Activated CD8-positive, alpha-beta memory T cell treated with anti-CD3 and anti-CD28 coated beads, Interleukin-2, amount 50 U/mL, for 4 hours (primary cell): ENCODE measurements at places on chromosomes 16 and 17.

DNA sequence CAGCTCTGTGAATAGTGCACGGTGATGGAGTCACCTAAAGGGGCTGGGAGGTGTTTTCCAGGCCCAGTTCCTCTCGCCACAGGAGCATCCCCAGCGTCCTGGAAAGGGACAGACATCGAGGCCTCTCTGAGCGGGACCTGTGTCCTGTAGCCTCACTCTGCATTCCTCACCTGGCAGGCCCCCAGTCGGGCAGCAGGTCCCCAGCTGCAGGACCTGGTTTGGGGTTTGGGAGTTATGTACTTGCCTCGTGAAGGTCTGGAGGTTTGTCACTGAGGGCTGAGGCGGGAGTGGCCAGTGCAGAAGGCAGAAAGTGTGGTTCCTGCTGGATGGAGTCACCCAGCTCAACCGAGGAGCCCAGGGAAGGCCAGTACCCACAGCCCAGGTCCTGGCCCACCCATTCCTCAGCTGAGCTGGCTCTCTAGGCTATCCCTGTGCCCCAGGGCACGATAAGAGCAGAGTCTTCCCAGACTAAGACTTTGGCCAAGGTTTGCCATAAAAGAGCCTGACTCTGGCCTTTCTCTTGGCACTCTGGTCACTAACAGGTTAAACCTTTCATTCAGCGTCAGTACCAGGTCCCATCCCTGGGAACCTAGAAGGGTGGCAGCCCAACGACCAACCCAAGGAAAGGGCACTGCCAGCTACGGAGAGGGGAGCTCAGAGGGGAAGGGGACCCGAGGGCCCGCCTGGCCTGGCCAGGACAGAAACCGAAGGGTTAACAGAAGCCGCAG is 24.4 kb downstream of the TBX4 start:
- DNase-seq: no peak

DNA sequence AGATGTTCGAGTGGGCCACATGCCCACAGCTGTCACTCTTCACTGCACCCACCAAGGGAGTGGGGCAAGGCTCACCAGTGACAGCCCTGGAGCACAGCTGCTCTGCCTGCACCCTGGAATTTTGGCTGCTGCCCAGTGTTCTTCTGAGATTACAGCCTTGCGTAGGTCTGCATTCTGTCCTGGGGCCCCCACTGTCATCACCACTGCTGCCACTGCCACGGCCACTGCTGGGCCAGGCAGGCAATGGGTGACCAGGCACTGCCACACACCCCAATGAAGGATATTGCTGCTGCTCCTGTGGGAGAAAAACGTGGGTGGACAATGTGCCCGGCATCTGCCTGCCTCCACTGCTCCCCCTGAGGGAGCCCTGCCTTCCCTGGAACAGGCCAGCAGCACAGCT is 1717.0 kb downstream of the TP53TG3F start:
- DNase-seq: no peak

- DNase-seq: no peak
Observed at GRCh38 chr16:88065747-88066142, 114.5 kb downstream of the BANP start.

DNA sequence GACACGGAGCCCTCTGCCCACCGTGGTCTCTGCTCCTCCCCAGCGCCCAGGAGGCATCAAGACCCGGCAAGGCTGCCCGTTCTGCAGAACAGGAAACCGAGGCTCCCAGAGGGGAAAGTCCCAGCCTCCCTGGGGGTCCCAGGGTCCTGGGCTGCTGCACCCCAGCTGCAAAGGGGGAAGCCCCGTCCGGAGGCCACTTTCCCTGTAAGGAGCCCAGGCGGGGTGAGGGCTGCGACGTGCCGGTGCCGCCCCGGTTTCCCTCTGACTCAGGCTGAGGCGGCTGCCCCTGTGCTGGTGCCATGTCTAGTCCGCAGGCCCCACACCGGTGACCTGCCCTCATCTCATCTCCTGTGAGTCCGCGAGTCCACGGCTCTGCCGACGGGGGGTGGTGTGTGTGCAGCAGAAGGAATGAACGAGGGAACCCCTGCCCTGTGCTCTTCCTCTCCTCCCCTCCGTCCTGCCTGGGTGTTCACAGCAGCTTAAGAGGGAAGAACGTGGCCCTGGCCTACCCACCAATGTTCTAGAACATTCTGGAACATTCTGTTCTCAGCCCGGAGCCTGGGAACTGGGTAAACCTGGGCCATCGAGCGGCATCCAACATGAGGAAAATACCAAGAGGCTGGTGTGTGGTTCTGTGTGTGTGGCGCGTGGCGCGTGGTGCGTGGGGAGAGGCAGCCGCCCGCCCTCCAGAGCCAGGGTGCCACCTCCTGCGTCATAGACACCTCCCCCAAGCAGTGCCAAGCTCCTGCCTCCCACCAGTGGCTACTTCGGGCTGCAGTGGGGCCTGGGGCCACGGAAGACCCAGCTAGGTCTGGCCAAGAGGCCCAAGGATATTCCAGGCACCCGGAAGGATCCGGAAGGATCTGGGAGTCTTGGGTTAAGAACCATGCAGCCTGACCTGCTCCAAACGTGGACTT is 7.0 kb upstream of the CBFA2T3 start:
- no peak for DNase-seq

- no peak for DNase-seq
Observed at GRCh38 chr16:9528511-9529079, 437.2 kb downstream of the HAPSTR1 start.

GRCh38 chr17:69900829-69901228 is 174.2 kb upstream of the KCNJ16 start:
- DNase-seq: no peak

DNA sequence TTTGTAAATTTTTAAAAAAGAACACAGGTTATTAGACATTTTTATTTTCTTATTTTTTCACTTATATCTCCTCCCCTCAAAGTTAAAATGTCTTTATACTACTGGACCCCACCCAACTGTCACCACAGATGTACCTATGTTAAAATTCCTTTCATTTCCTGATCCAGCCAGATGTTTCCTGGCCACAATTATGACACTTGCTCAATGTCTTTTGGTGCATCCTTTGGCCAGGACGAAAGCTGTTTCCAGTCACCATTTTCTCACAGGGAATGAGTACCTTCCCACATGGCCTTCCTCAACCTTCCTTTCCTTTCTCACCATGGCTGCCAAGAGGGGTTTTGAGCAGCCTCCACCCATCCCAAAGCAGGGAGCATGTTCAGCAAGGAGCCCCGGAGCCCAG is 365.7 kb upstream of the MAF start:
- DNase-seq: no peak

DNA sequence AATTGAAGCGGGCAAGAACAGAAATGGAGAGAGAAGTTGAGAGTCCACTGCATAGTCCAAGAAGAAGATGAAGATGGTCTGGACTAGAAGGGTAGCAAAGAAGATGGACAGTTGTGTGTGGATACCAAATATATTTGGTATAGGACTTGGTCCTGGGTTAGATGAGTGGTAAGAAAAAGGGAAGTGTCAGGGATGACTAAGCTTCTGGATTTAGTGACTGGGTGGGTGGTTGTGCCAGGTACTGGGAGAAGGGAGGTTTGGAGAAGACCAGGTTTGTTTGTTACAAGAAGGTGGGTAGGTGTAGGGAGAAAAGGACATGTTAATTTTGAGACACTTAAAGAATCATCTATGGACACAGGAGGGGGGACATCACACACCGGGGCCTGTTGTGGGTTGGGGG is 5.4 kb downstream of the VMP1 start:
- no peak for DNase-seq

GRCh38 chr17:9974448-9975381 is 69.6 kb upstream of the RCVRN start:
- no peak for DNase-seq

GRCh38 chr16:46743232-46743719 is 4.9 kb downstream of the MYLK3 start:
- no peak for DNase-seq

DNA sequence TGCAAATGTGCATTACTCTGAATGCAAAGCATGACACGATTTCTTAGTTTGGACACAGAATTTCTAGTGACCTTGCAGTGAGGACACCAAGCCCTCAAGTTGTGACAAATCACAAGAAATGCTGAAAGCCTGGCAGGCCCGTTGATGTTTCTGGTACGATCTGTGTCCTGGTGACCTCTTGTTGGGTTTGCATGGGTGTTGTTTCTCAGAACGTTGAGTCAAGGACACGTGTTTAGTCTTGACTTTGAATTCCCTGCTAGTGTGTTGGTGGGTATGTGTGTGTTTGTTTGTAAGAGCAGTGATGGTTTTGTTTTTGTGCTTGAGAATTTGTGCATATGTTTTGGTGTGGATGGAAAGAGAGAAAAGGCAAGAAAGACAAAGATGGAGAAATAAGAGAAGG is 37.8 kb upstream of the MAF start:
- no peak for DNase-seq

GRCh38 chr17:5540321-5540720 is 44.0 kb downstream of the NLRP1 start:
- DNase-seq: no peak

DNA sequence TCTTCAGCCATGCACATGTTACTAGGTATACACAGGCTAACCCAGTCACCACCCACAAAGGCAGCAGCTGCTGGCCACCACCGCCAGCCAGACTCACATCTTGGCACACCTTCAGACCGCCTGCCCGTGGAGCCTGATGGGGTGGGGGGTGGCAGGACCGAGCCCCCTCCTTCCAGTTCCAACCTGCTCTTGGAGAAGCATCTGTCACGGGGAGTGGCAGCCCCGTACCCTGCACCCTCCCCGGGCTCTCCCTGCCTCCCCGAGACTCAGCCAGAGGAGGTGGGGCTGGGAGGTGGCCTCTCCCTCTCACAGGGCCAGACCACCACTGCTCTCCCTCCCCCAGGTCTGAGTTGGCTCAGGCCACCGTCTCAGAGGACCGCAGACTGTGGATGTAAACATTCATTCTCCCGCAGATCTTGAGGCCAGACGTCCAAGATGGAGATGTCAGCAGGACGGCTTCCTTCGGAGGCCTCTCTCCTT is 11.3 kb upstream of the RBFOX3 start:
- DNase-seq: no peak

DNA sequence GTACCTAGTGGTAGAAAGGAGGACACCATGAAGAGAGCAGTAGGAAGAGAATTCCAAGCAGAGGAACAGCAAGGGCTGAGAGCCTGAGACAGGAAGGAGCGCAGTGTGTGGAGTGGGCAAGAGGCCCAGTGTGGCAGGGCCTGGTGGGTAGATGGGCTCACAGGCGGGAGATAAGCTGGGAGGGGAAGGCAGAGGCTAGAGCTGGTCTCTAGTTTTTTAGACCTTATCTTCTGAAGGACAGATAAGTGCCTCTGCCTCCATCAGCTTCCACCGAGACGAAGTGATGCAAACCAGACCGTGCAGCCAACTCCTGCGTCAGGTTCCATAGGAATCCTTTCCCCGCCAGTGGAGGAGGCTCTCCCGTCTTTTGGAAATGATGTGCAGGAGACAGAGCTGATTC is 33.6 kb downstream of the CDH1 start:
- DNase-seq: no peak

DNA sequence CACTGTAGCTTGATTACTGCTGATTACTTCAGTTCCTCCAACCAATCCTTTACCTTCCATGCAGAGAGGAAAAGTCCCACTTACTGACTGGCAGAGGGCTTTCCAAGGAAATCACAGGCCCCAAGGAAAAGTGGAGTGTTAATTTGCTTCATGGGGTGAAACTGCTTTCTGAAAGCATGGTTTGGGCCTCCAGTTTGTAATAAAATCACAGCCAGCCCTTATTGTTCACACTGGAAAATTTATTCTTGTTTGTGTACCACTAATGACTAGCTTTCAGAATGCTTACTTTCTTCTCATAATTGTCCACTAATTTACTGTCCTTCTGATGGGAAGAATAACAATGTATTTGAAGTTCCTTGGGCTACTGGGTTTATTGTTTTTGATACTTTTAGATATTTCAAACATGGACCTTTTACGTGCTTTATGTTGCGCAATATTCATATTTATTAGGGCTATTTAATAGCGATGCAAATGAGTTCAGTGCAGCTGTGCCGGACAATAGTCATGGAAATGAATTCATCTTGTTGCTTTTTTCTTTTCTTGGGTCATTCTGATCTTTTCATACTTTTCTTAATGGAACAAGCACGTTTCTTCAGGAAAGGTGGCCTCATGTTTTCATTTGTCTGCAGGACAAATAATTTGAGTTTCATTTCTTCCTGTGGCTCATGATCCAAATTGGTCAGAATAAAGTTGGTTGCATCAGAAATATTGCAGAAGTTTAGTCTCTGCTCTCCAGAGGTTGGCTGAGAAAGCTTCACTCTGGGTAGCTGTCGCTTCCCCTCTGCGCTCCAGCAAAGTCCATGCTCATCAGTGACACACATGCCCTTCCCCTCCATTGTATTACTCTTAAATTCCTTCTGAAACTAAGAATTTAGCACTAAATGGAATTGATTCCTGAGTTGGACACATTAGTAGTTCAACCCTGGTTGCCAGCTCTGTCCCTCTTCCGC is 128.7 kb downstream of the PRKCA start:
- no peak for DNase-seq

DNA sequence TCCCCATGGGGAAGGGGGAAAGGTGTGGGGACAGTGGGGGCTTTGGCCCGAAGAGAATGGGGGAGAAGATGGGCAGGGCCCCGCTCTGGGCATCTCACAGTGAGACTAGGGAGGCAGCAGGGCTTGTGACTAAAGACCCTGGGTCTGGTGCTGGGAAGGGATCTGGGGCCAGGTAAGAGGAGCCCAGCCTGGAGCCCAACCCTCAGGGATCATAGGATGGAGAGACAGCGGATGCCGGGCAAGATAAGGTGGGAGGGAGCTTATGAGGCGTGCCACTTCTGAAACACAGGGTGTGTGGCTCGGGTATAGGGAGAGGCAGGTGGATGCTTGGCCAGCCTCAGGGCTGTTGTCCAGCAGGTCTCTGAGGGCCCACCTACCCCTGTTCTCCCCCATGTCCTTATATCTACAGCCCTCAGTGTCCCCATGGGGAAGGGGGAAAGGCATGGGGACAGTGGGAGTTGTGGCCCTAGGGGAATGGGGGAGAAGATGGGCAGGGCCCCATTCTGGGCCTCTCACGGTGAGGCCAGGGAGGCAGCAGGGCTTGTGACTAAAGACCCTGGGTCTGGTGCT is 15.4 kb downstream of the USP6 start:
- DNase-seq: no peak

DNA sequence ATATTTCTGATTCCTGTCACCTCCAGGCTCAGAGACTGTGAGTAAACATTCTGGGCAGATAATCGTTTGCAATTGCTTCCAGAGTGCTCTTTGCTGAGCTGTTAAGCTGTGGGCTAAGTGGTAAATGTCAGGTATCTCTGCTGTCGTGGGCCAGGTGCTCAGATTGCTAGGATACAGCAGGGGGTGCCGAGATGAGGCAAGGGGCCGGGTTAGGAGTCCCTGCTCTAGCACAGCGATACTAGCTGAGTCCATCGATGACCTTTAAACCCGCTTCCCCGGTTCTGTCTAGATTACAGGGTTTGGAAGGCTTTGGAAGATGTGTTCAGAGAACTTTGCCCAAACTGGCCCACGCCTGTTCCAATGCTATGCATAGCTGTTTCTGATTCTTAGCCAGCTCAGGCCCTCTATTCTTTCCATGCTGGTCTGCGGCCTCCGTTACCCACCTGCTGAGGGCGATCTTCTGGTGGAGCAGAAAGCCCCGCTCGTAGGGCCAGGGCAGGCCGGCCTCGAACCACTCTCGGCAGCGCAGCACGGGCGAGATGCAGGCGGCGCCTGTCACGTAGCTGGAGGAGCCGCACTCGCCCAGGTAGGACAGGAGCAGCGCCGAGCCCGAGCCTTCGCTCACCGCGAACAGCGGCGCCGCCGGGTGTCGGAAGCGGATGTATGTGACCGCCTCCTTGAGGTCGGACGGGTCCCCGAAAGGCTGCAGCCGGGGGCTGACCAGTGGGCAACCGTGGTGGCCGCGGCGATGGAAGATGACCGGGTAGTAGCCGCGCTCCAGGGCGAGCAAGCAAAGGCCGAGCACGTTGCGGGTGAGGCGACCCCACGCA is 979 bp downstream of the ABHD15 start:
- DNase-seq: peak; percentile 60

GRCh38 chr17:71855010-71855409 is 265.8 kb upstream of the SOX9 start:
- no peak for DNase-seq
